ENCODE measurements at places on chromosomes 4 and X. TPM values are rescaled to one million over a fixed set of nuclear protein-coding genes. Genes with fewer than 3 reads are reported as not detected.

DNA sequence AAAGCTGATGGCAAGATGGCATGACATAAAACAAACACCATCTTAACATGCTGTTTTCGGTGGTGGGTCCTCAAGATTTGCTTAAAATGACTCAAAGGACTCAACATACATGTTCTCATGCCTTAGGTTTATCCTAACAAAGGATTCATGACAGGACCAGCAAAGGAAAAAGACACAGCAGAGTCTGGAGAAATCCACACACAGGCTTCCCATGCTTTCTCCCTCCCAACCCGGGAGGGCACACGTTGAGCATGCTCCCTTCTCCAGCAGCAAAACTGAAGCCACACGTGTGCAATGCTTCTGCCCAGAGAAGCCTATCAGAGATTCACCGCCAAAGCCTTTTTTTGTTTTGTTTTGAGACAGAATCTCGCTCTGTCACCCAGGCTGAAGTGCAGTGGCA, 39.9 kb downstream of the SAT1 start:
- H3K27ac ChIP-seq: no peak overlapping the region
- H3K4me3 ChIP-seq: no peak overlapping the region
- H3K36me3 ChIP-seq: peaks cover 5% of the 10 kb centered on the region
- no peaks in the 10 kb centered on the region for H3K27me3 ChIP-seq
- peaks cover 10% of the 10 kb centered on the region for H3K4me1 ChIP-seq

- H3K36me3 ChIP-seq: no peaks in the 10 kb centered on the region
- H3K27me3 ChIP-seq: no peaks in the 10 kb centered on the region
- H3K27ac ChIP-seq: no peak overlapping the region
- H3K4me3 ChIP-seq: no peak overlapping the region
Observed at GRCh38 chrX:42432552-42432951, 345.4 kb downstream of the PPP1R2C start.

GRCh38 chr4:68373513-68373912, 23.6 kb upstream of the YTHDC1 start:
- H3K4me3 ChIP-seq: peak overlapping the region; percentile 62
- no peak for DNase-seq
- peaks cover 24% of the 10 kb centered on the region for H3K4me1 ChIP-seq
- H3K36me3 ChIP-seq: no peaks in the 10 kb centered on the region
- H3K27me3 ChIP-seq: peaks cover 16% of the 10 kb centered on the region

- peaks cover 30% of the 10 kb centered on the region for H3K4me1 ChIP-seq
- peak overlapping the region; percentile 88 for H3K27ac ChIP-seq
- peaks cover 15% of the 10 kb centered on the region for H3K36me3 ChIP-seq
- H3K27me3 ChIP-seq: no peaks in the 10 kb centered on the region
- DNase-seq: no peak
- peak overlapping the region; percentile 2 for H3K4me3 ChIP-seq
Observed at GRCh38 chr4:159308566-159309340, 205.9 kb downstream of the RAPGEF2 start.

GRCh38 chr4:121800638-121800960, 524 bp upstream of the EXOSC9 start:
- DNase-seq: no peak
- peaks cover 4% of the 10 kb centered on the region for H3K36me3 ChIP-seq
- peak overlapping the region; percentile 98 for H3K27ac ChIP-seq
- no peaks in the 10 kb centered on the region for H3K27me3 ChIP-seq

- peak overlapping the region; percentile 52 for H3K4me3 ChIP-seq
- peaks cover 53% of the 10 kb centered on the region for H3K4me1 ChIP-seq
- no peak for DNase-seq
- no peaks in the 10 kb centered on the region for H3K36me3 ChIP-seq
- peak overlapping the region; percentile 76 for H3K27ac ChIP-seq
Observed at GRCh38 chr4:87074121-87074488, 139.3 kb downstream of the AFF1 start.

DNA sequence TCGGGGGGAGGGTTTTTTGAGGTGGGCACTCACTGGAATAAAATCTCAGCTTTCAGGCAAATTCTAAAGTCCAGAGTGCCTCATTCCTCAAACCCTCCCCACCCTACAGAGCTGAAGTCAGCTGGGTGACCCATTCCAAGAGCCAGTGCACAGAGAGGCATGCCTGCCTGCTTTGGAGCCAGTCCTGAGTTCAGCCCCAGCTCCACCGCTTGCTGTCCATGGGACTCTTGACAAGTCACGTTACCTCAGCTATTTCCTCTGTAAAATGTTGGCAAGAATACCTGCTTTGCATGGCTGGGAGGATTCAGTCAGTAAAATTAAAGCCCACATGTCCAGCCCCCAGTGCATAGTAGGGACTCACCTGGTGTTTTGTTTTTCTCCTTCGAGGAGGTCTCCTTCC, 125.9 kb upstream of the PJA1 start:
- H3K27ac ChIP-seq: no peak overlapping the region
- no peaks in the 10 kb centered on the region for H3K4me1 ChIP-seq
- no peak overlapping the region for H3K4me3 ChIP-seq
- H3K27me3 ChIP-seq: peaks cover 2% of the 10 kb centered on the region
- no peak for DNase-seq

DNA sequence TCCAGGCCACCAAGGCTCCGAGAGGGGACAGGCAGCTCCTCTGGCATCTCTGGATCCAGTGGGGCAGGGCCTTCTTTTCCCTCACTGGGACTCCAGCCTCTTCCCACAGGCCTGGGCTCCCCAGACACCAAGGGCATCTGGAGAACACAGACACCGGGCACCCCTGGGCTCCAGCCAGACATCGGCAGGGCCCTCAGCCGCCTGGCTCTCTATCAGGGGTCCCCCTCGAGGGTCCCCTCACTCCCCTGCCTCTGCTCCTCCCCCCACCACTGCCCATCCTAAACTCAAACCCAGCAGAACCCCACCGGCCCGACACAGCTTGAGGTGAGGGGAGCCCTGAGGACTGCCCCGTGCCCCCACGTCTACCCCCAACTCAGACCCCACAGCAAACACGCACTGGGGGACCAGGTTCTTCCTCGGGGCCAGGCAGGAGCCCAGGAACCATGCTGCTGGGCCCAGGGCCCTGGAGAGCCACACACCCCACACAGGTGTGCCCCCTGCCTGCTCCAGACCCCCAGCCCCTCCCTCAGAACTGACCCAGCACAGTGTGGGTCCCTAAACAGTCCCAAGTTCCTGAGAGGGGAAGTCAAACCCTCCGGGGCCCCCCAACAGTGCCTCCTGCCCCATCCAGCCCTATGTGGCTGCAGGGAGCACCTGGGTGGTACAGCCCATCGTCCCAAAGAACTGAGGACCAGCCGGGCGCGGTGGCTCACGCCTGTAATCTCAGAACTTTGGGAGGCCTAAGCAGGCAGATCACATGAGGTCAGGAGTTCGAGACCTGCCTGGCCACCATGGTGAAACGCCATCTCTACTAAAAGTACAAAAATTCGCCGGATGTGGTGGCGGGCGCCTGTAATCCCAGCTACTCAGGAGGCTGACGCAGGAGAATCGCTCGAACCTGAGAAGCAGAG, 86.8 kb downstream of the FAM53A start:
- no peaks in the 10 kb centered on the region for H3K4me1 ChIP-seq
- H3K27ac ChIP-seq: no peak overlapping the region
- H3K36me3 ChIP-seq: no peaks in the 10 kb centered on the region
- peaks cover 10% of the 10 kb centered on the region for H3K27me3 ChIP-seq
- DNase-seq: peak; percentile 66
- H3K4me3 ChIP-seq: no peak overlapping the region

GRCh38 chrX:78213331-78213730, 73.9 kb upstream of the TAF9B start:
- no peak overlapping the region for H3K4me3 ChIP-seq
- H3K4me1 ChIP-seq: no peaks in the 10 kb centered on the region
- DNase-seq: no peak
- no peaks in the 10 kb centered on the region for H3K27me3 ChIP-seq

DNA sequence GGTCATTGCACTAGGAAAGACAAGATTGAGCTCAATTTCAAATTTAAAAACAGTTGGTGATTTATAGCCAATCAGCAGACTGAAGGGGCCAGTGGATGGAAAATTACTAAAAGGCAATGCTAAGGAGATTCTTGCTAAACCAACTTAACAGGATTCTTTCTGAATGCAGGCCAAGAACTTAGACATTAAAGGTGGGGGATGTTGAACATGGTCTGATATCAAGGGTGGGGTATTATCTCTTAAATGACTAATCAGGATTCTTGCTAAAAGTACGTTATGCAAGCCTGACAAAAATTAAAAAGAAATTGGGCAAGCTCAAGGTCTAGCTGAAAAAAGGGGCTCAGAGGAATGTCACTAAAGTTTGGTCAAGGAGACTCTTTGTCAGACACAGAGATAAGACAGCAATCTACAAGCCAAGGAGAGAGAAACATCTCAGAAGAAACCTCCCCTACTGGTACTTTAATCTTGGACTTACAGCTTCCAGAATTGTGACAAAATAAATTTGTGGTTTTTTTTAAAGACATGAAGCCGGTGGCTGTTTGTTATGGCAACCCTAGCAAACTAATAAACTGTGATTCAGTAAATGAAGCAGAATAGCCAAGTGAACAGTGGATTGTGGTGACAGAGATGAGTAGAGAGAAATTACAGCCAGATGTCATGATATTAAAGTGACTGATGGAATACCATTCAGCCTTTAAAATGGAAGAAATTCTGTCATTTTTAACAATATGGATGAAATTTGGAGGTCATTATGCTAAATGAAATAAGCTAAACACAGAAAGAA, 120.3 kb upstream of the KLHL4 start:
- no peak for DNase-seq
- H3K27ac ChIP-seq: no peak overlapping the region
- H3K4me1 ChIP-seq: no peaks in the 10 kb centered on the region
- no peaks in the 10 kb centered on the region for H3K36me3 ChIP-seq

DNA sequence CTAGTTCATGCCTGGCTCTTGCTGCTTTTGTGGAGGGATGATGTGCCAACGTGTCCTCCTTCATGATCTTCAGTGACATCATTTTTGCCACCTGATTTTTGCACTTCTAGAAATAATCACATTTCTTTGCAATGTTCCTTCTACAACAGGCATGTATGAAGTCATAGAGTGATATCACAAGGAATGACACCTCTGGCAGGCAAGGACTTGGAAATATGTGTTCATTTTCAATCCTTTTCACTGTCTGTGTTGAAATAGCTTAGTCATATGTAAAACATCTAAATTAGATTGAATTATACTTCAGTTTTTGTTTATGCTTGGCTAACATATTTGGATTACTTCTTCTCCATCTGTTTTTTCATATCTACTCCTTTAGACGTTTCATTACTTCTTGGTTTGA, 221.2 kb upstream of the STK26 start:
- H3K36me3 ChIP-seq: no peaks in the 10 kb centered on the region
- no peaks in the 10 kb centered on the region for H3K27me3 ChIP-seq
- H3K27ac ChIP-seq: no peak overlapping the region
- H3K4me1 ChIP-seq: peaks cover 5% of the 10 kb centered on the region

DNA sequence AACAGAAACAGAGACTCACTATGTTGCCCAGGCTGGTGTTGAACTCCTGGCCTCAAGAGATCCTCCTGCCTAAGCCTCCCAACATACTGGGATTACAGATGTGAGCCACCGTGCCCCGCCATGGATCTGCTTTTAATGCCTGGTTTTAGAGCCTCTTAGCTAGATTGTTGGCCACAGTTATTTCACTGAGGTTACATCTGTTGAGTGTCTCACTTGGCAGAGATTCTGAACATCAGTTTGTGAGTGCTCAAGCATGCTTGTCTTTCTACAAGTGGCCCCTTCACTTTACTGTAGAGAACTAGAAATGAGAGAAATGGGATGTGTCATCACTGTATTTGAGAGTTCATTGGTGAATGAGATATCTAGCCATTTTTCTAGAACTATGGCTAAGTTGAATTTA, 218.5 kb downstream of the APBB2 start:
- H3K27me3 ChIP-seq: no peaks in the 10 kb centered on the region
- DNase-seq: no peak
- peaks cover 70% of the 10 kb centered on the region for H3K4me1 ChIP-seq
- H3K27ac ChIP-seq: peak overlapping the region; percentile 60
- no peak overlapping the region for H3K4me3 ChIP-seq

- H3K27me3 ChIP-seq: no peaks in the 10 kb centered on the region
- peaks cover 22% of the 10 kb centered on the region for H3K4me1 ChIP-seq
- DNase-seq: no peak
- H3K36me3 ChIP-seq: no peaks in the 10 kb centered on the region
Observed at GRCh38 chr4:181853881-181854511, 389.2 kb upstream of the TENM3 start.

DNA sequence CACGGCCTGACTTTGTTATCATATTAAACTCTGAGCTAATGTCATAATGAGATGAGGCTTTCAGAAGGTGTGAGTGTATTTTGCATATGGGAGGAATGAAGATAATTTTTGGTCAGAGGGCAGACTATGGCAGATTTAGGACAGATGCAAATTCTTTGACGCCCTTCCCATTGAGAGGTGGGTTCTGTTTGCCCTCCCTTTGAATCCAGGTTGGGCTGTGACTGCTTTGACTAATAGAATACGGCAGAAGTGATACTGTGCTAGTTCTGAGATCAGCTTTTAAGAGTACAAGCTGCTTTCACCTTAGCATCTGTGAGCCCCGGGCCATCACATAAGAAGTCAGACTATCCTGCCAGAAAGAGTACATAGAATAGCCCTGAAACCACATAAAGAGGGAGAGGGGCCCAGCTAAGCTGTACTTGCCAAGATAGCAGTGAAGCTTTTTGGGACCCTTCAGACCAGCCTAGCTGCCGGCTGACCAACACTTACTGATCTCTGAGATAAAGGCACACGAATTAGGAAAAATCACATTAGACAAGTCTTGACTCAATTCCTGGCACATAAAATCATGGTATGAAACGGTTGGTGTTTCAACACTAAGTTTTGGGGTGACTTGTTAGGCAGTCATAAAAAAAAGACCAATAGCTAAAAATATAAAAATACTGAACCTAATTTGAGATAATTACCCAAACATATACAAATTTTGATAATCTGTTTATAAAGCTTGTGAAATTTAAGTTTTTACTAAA, 166.7 kb upstream of the SH3RF1 start:
- H3K4me1 ChIP-seq: peaks cover 27% of the 10 kb centered on the region
- H3K36me3 ChIP-seq: peaks cover 3% of the 10 kb centered on the region
- DNase-seq: no peak
- H3K4me3 ChIP-seq: no peak overlapping the region
- no peak overlapping the region for H3K27ac ChIP-seq

- H3K4me3 ChIP-seq: peak overlapping the region; percentile 70
- no peak for DNase-seq
- no peaks in the 10 kb centered on the region for H3K27me3 ChIP-seq
- H3K36me3 ChIP-seq: no peaks in the 10 kb centered on the region
- H3K27ac ChIP-seq: peak overlapping the region; percentile 68
Observed at GRCh38 chrX:63784346-63784901, 590 bp downstream of the ARHGEF9 start.

- peak overlapping the region; percentile 91 for H3K27ac ChIP-seq
- no peaks in the 10 kb centered on the region for H3K36me3 ChIP-seq
- H3K27me3 ChIP-seq: no peaks in the 10 kb centered on the region
- no peak overlapping the region for H3K4me3 ChIP-seq
- no peak for DNase-seq
- peaks cover 18% of the 10 kb centered on the region for H3K4me1 ChIP-seq
Observed at GRCh38 chr4:179624768-179625181, 2182.5 kb upstream of the AGA start.

GRCh38 chr4:152072001-152072485, 311.2 kb upstream of the GATB start:
- H3K27me3 ChIP-seq: peaks cover 12% of the 10 kb centered on the region
- H3K27ac ChIP-seq: no peak overlapping the region
- DNase-seq: no peak

GRCh38 chrX:5341902-5342301, 886.8 kb downstream of the NLGN4X start:
- H3K4me3 ChIP-seq: no peak overlapping the region
- no peak overlapping the region for H3K27ac ChIP-seq
- DNase-seq: no peak
- no peaks in the 10 kb centered on the region for H3K27me3 ChIP-seq

Gene PCDH18
- 33.3 TPM for total RNA-seq

Gene ZFYVE28
- total RNA-seq: 1.3 TPM

Gene LDB2
- 1.5 TPM for total RNA-seq

Gene DDX60
- total RNA-seq: 7.1 TPM

Gene HGFAC
- 0.28 TPM for total RNA-seq

Gene NHSL2
- total RNA-seq: 2.1 TPM

Gene FRMPD4
- 0.22 TPM for total RNA-seq

All from chondrocyte (in vitro differentiated cells).